A549 treated with CpdA at 1 μM for 4 hours (cell line): ENCODE measurements at places on chromosomes 5 and 9. TPM values are rescaled to one million over a fixed set of nuclear protein-coding genes. Genes with fewer than 3 reads are reported as not detected.

The SV2C gene
- total RNA-seq, result not detected in 5 replicates

The CTXN3 gene
- total RNA-seq, result not detected in 5 replicates

The NPR3 gene
- total RNA-seq, result 20.5 to 25.1 TPM (median 21.7 TPM) in 5 replicates

The WHRN gene
- 5.1 to 7.6 TPM (median 6.8 TPM) in 5 replicates for total RNA-seq

The MAP1B gene
- total RNA-seq, result 37.7 to 67.9 TPM (median 41.7 TPM) in 5 replicates

The CARTPT gene
- total RNA-seq, result not detected in 5 replicates

The GRM6 gene
- total RNA-seq, result not detected in 5 replicates

The CCNJL gene
- total RNA-seq, result 10.9 to 14.1 TPM (median 12.9 TPM) in 5 replicates

The C9orf152 gene
- 0.08 to 0.12 TPM (median 0.09 TPM) in 3 of 5 replicates, not detected in the others for total RNA-seq

The MSX2 gene
- 4.6 to 6.7 TPM (median 6.3 TPM) in 5 replicates for total RNA-seq

The DMRT3 gene
- total RNA-seq, result not detected in 5 replicates
